ENCODE measurements at places on chromosomes 16 and 17.

GRCh38 chr17:67982034-67982640, 14.1 kb downstream of the C17orf58 start:
- no peaks in the 10 kb centered on the region for H3K36me3 ChIP-seq
- H3K4me3 ChIP-seq, result no peak overlapping the region
- H3K27ac ChIP-seq, result no peak overlapping the region
- DNase-seq, result no peak
- H3K4me1 ChIP-seq, result no peaks in the 10 kb centered on the region
- no peaks in the 10 kb centered on the region for H3K27me3 ChIP-seq

GRCh38 chr16:84922351-84923120, 88.8 kb downstream of the ZDHHC7 start:
- H3K4me3 ChIP-seq, result no peak overlapping the region
- H3K36me3 ChIP-seq, result no peaks in the 10 kb centered on the region
- no peak for DNase-seq
- H3K4me1 ChIP-seq, result no peaks in the 10 kb centered on the region
- H3K27me3 ChIP-seq, result no peaks in the 10 kb centered on the region

- H3K27me3 ChIP-seq, result no peaks in the 10 kb centered on the region
- H3K27ac ChIP-seq, result no peak overlapping the region
- H3K4me1 ChIP-seq, result no peaks in the 10 kb centered on the region
- no peak overlapping the region for H3K4me3 ChIP-seq
Observed at GRCh38 chr17:48502312-48502711, 28.5 kb downstream of the HOXB1 start.

DNA sequence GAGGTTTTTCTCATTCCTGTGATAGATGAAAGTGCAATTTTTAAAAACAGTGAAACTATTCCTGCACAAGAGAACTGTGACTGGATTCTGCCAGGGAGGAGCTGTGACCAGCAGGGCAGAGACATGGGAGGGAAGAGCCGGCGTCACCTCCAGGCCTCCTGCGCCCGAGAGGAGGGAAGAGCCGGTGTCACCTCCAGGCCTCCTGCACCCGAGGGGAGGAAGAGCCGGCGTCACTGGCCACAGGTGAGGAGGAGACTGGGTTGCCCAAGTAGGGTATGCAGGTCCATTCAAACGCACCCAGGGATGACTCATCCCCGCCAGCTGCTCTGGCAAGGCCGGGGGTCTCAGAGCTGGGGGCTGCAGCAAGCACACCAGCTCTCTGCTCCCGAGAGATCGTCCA, 56.7 kb downstream of the METRNL start:
- no peaks in the 10 kb centered on the region for H3K27me3 ChIP-seq
- no peaks in the 10 kb centered on the region for H3K36me3 ChIP-seq
- H3K4me1 ChIP-seq, result no peaks in the 10 kb centered on the region
- no peak overlapping the region for H3K4me3 ChIP-seq

GRCh38 chr16:13863075-13863765, 56.7 kb upstream of the ERCC4 start:
- H3K36me3 ChIP-seq, result no peaks in the 10 kb centered on the region
- no peak for DNase-seq
- H3K27me3 ChIP-seq, result no peaks in the 10 kb centered on the region
- no peaks in the 10 kb centered on the region for H3K4me1 ChIP-seq
- no peak overlapping the region for H3K4me3 ChIP-seq

DNA sequence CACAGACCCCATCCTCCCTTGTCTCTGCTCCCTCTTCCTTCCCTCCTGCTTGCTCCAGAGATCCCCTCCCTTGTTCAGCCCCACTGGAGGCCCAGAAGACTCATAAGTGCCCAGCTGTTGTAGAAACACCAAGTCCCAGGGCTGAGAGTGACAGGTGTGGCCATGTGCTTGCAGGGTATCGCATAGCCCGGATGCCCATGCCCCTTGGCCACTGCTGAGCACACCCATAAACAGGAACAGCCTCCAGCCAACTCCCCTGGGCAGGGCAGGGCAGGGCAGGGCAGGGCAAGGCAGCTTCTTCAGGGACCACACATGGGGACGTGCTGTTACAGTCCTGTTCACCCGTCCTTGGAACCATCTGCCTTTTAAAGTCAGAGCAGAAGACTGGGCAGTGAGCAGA, 2.0 kb downstream of the CACNG1 start:
- H3K27me3 ChIP-seq, result no peaks in the 10 kb centered on the region
- peak; percentile 69 for DNase-seq
- H3K36me3 ChIP-seq, result no peaks in the 10 kb centered on the region
- H3K27ac ChIP-seq, result no peak overlapping the region
- H3K4me1 ChIP-seq, result no peaks in the 10 kb centered on the region
- no peak overlapping the region for H3K4me3 ChIP-seq

- no peaks in the 10 kb centered on the region for H3K27me3 ChIP-seq
- peaks cover 40% of the 10 kb centered on the region for H3K36me3 ChIP-seq
- no peak for DNase-seq
- H3K27ac ChIP-seq, result no peak overlapping the region
- H3K4me3 ChIP-seq, result no peak overlapping the region
Observed at GRCh38 chr17:286571-286970, 66.0 kb downstream of the RPH3AL start.

DNA sequence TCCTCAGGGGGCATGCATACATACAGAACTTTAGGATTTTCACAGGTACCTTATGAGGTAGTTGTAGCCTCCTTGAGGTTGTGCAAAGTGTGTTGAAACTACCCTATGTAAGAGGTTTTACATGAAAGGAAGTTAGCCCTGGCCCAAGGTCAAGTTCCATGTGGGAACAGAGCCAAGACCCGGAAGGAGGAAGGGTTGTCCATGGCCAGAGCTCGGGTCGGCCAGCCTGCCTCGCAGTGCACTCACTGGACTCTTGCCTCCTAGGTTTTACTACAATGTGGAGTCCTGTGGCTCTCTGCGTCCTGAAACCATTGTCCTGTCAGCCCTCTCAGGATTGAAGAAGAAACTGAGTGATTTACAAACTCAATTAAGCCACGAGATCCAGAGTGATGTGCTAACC, 8.2 kb downstream of the POLR2C start:
- peaks cover 18% of the 10 kb centered on the region for H3K36me3 ChIP-seq
- H3K4me1 ChIP-seq, result peaks cover 10% of the 10 kb centered on the region
- DNase-seq, result peak; percentile 84
- no peaks in the 10 kb centered on the region for H3K27me3 ChIP-seq

GRCh38 chr16:67544329-67544841, 15.8 kb downstream of the RIPOR1 start:
- H3K27ac ChIP-seq, result no peak overlapping the region
- H3K36me3 ChIP-seq, result peaks cover 2% of the 10 kb centered on the region

DNA sequence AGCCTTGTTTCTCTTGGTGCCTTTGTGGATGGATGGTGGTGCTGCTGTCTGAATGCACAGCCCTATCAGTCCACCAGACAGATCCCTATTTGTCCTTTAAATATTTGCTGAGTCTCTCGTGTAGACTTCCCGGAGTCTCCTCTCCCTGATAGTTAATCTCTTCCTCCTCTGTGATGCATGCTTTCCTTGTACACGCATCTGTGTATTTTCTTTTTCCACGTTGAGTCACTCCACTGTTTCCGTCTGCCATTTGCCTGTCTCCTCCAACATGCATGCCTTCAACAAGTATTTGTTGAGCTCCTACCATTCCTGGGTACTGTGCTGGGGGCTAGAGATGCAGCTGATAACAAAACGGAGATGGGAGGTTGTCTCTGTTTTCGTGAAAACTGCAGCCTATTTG, 282.6 kb downstream of the HAPSTR1 start:
- H3K36me3 ChIP-seq, result no peaks in the 10 kb centered on the region
- no peaks in the 10 kb centered on the region for H3K27me3 ChIP-seq
- DNase-seq, result no peak
- H3K4me1 ChIP-seq, result no peaks in the 10 kb centered on the region
- no peak overlapping the region for H3K27ac ChIP-seq

- no peak for DNase-seq
- H3K27me3 ChIP-seq, result no peaks in the 10 kb centered on the region
- H3K4me1 ChIP-seq, result peaks cover 4% of the 10 kb centered on the region
- peaks cover 9% of the 10 kb centered on the region for H3K36me3 ChIP-seq
- no peak overlapping the region for H3K4me3 ChIP-seq
Observed at GRCh38 chr16:53219795-53220454, 165.1 kb downstream of the CHD9 start.

DNA sequence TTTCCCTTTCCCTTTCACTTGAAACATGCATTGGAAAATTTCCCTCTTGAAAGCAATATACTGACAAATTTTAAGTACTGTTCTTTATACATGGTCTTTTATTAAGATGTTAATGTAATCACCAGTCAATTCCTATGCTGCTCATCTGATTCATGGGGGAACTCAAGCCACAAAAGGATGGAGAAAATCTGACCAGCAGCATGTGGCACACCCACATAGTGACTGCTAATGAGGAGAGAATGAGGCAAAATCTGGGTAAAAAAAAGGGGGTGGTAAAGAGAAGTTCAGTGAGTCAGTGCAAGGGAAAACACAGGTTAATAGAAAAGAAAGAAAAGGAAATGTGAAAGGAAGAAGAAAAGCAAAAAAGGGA, 11.3 kb downstream of the RFFL start:
- H3K27me3 ChIP-seq, result no peaks in the 10 kb centered on the region
- no peak for DNase-seq
- H3K4me1 ChIP-seq, result peaks cover 5% of the 10 kb centered on the region
- H3K27ac ChIP-seq, result peak overlapping the region; percentile 41
- peaks cover 4% of the 10 kb centered on the region for H3K36me3 ChIP-seq

DNA sequence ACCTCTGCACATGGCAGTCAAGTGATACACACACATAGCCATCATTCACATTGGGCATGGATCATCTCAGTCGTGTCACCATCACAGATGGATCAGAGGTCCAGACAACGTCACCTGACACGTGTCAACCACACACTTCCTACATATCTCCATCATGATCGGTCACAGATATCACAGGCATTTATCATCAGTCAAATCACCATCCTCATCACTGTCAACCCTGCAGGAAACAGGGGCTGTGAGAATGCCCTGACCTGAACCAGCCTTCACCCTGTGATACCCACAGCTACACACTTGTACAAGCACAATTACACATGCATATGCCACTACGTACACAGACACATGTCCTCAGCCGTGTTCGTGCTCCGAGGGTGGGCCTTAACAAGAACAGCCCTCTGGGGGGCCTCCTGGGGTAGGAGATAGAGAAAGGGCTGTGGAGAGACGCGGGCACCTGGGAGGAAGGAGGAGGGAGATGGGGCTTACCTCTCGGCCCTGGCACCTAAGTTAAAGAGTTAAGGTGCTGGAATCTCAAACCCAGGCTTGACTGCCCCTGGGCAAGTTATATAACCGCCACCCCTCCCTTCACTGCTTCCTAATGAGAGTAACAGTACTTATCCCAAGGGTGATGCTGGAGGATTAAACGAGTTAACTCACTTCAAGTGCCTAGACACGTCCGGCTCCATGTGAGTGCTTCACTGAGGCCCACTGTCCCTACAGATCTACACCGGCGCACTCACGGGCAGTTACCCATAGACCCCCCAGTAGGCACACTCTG, 1.1 kb downstream of the SLC12A4 start:
- H3K27me3 ChIP-seq, result no peaks in the 10 kb centered on the region
- DNase-seq, result no peak
- peak overlapping the region; percentile 95 for H3K27ac ChIP-seq
- H3K4me1 ChIP-seq, result no peaks in the 10 kb centered on the region
- no peaks in the 10 kb centered on the region for H3K36me3 ChIP-seq
- peak overlapping the region; percentile 64 for H3K4me3 ChIP-seq

- H3K27me3 ChIP-seq, result no peaks in the 10 kb centered on the region
- H3K4me1 ChIP-seq, result peaks cover 3% of the 10 kb centered on the region
- DNase-seq, result no peak
- H3K36me3 ChIP-seq, result no peaks in the 10 kb centered on the region
Observed at GRCh38 chr17:27352448-27353032, 58.6 kb downstream of the WSB1 start.

Measured in small intestine (tissue), 16 donors.